Esophagus squamous epithelium (tissue), 5 donors: ENCODE measurements at places on chromosomes 11 and 22. TPM values are rescaled to one million over a fixed set of nuclear protein-coding genes. Genes with fewer than 3 reads are reported as not detected.

Gene NPAS4
- 0.38 TPM for total RNA-seq

- DNase-seq, result no peak
- no peaks in the 10 kb centered on the region for H3K36me3 ChIP-seq
- peak overlapping the region; percentile 97 for H3K27ac ChIP-seq
- H3K27me3 ChIP-seq, result no peaks in the 10 kb centered on the region
- H3K4me3 ChIP-seq, result peak overlapping the region; percentile 85
Observed at GRCh38 chr22:31944700-31945442, 536 bp downstream of the YWHAH start.

Gene WT1
- not detected for total RNA-seq

- no peak overlapping the region for H3K4me3 ChIP-seq
- no peak for DNase-seq
- H3K36me3 ChIP-seq, result no peaks in the 10 kb centered on the region
Observed at GRCh38 chr11:10348650-10349280, 43.9 kb downstream of the ADM start.

Gene TMEM86A
- total RNA-seq, result 1.6 TPM

Gene OR51I1
- total RNA-seq, result not detected

Gene OR51V1
- not detected for total RNA-seq

Gene WNT11
- total RNA-seq, result 0.50 TPM
